AG09309 (cell line): ENCODE measurements at places on chromosomes 5 and 9.

DNA sequence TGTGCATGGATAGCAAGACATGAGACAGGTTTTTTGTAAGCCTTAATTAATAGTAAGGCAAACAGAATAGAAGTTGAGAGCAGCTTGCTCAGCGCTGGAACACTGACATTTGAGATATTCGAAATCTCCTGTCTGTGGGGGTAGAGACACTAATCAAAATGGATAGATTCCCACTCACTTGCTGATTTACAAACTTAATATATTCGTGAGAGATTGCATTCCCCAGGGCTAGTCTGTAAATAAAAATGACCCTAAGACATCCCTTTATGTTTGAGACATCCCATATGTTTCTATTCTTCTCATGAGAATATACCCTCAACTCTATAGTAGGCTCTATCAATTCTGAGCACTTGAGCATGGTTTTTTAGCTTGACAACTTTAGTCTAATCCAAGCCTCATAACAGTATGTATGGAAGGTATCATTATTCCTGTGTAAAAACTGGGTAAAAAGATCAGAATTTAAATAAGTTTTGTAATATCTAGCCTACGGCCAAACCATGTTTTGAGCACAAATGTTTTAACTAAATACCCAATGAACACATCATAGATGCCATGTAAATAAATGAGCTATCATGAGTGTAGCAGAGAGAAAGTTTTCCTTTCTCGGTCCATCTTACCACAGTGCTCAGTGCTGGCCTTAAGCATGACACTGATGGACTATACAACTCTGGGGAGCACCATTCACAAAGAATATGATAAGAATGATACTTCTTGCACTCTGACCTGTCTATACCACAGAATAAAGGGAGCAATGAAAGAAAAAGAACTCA is 609.2 kb downstream of the PSAT1 start:
- no peak for DNase-seq

DNA sequence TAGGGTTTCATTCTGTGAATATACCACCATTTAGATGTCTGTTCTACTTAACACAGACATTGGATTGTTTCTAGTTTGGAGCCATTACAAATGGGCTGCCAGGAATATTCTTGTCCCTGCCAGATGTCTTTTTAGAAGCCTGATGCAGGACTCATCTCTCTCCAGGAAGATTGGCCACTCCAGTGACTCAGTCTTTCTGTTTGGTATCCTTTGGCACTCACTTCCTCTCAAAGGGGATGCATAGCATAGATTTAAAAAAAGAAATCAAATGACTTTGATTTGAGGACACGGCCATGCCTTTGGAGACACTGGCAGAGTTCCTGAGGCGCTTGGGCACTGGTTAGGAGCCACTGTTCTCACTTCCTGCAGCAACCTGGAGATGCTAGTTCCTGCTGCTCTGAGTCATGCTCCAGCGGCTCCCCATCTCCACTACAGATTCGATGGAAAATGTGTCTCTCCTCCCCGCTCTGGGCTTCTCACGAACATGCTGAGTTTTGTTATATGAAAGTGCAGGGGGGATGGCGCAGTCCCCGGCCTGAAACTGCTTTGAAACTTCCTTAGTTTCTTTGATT is 3.5 kb upstream of the ZNF366 start:
- DNase-seq, result no peak

DNA sequence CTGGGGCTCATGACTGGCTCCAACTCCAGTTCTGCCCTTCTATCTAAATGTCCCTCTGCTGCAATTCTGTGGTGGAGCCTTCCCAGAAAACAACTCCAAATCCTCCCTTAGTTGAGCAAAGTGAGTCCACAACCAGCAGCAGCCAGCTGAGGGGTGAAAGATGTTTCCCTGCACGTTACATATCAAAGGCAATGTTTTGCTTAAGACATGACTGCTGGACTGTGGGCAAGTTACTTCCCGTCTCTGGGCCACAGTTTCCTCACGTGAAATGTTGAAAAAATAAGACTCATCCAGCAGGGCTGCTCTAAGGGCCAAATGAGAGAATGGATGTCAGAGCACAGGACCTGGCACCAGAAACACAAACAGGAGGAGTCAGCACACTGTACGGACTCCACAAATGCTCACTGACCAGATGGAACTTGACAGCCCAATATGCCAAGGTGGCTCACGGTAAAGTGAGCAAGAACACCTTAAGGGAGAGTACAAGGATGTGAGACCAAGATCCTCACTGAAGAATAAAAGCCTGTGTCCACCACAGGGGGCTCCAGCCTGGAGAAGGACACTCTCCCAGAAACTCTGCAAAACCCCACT is 138.4 kb upstream of the ABCA1 start:
- DNase-seq, result no peak

DNA sequence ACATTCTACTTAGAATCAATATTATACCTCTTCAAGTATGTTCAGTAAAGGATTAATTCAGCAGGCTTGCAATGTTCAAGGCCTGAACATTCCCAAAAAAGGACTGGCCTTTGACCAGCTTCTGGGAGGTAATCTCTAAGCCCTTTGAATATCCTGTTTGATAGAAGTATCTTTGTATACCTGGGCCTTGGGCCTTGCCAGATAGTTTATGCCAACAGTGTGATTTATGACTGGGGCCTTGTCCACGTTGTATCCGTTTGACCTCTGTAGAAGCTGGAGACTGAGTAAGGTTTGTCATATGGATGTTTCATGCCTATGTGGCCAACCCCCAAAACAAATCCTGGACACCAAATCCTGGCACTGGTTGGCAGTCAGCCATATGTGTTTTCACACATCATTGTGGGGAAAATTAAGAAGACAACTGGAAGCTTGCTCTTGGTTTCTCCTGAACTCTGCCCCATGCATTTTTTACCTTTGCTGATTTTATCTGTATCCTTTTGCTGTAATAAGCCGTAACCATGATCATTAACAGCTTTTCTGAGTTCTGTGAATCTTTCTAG is 92.1 kb downstream of the RMI1 start:
- no peak for DNase-seq

GRCh38 chr9:82281066-82281465 is 292.5 kb downstream of the SPATA31D1 start:
- no peak for DNase-seq

- DNase-seq, result no peak
Measured at GRCh38 chr9:133032171-133032570, 1.4 kb downstream of the GTF3C5 start.

- no peak for DNase-seq
Measured at GRCh38 chr9:92289708-92290390, 3.6 kb downstream of the IARS1 start.

DNA sequence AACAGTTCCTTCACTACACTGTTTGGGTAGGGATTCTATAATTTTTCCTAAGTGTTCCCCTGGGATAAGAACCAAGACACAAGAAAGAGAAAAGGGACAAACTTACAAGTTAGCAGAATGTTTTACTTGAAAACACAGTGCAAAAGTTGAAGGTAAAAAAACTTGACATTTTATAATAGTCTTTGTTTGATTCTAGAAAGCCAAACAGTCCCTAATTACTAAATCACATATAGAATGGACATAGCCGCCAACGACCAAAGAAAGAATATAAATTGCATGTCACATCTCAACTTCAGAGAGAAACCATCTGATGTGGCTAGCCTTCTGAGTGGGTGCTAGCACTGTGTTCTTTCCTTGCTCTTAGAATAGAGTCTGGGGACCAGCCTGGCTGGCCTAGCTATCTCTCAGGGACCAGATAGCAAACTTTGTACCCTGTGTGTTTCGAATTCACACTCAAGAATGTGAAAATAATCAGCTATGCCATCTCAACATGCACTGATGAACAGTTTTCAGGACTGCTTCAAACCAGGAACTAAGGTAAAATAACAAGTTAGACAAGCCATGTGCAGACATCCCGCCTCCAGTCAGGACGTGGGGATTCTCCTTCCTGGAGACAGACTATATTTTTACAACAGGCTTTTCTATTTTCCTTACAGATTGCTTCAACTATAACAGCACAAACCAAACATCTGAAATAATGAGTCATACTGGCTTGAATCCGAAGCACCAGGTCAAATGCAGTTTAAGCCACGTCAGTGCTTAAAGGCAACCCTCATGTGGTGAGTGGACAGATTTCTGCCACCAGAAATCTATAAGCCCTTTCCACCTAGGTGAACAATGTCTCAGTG is 53.7 kb downstream of the LHFPL2 start:
- peak; percentile 96 for DNase-seq

- DNase-seq, result peak; percentile 39
Measured at GRCh38 chr5:1521671-1522600, 1.8 kb downstream of the LPCAT1 start.

DNA sequence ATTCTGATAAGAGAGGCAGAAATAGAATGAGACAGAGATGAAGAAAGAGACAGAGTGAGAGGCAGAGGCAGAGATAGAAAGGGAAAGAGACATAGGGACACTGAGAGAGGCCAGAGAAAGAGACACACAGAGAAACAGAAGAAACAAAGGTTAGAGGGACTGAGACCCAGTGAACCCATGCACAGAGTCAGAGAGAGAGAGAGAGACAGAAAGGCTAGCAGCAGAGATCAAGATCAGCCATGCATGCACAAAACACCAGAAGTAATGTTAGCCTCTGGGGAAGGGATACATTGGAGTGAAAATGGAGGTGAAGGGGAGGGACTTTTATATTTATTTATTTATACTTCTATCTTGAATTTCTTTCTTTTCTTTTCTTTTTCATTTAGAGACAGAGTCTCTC is 14.1 kb upstream of the SPARC start:
- DNase-seq, result no peak

DNA sequence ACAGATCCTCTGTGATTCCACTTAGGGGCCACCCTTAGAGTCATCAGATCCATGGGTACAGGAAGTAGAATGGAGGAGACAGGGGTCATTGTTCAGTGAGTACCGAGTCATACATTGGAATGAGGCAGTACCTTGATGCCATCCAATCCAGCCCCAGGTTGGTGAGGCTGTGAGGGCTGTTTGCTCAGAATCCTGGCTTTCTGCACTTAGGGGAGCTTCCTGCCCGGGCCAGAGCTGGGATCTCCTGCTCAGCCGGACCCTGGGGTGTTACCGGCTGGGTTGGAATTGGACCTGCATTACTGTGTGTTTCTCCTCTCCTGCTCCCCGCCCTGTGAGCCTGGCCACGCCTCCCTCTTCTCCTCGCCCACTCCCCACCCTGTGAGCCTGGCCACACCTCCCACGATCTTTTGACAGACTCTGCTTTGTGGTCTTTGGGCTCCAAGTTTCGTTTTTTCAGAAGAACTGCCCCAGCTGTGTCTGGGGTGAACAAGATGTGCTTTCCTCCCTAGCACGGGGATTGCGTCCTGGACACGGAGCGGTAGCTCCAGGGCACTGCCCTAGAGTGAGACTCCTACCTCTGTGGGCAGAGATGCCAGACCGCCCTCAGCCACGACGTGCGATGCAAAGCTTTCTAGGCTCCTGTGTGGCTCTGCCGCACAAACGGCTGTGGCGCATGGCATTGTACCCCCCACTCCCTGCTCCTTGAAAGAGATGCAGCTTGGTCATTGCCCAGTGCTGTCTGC is 15.4 kb downstream of the TRAF2 start:
- no peak for DNase-seq

- no peak for DNase-seq
Measured at GRCh38 chr5:163512526-163512925, 7.1 kb downstream of the MAT2B start.

DNA sequence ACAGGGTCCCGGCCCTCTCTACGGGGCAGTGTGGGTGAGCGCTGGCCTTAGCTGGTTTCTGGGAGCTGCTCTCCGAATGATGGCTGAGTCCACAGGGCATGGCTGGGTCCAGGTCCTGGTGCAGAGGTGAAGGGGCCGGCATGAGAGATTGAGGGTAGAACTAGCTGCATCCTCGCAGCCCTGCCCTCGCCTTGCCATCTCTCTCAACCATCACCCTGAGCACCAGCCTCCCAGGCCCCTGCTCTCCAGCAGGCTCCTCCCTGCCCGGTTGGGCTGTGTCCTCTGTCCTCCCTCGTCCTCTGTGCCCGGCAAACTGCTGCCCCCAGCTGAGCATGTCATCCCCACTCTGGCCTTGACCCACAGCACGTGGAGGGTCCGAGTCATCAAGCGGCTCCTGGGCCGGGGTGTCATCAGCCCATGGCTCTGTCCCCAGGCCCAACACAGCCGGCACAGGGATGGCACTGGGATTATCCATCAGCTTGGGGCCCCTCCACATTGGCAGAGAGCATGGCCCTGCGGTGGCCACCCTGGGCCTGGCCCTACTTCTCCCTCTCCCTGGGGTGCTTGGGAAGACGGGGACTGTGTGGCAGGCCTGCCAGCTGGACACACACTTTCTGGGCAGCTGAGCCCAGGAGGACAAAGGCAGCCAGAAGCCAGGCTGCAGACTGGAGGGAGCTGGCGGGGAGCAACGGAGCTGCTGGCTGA is 8.4 kb downstream of the FLT4 start:
- no peak for DNase-seq

DNA sequence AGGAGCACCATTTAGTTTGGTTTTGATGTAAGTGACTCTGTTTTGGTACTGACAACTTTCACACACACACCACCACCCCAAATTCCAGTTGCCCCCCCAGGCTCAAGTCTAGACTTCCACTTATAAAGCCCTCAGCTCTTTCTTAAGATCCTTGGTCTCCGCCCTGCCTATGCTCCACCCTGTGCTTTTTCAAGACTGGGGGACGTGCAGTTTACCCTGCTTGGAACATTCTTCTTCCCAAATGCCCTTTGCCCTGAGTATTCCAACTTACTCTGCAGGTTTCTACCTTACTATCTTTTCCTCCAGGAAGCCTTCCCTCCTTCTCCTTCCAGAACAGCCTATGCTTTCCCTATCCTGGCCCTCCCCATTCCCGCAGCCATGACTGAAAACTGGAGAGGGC is 1.5 kb upstream of the TRIM14 start:
- no peak for DNase-seq

DNA sequence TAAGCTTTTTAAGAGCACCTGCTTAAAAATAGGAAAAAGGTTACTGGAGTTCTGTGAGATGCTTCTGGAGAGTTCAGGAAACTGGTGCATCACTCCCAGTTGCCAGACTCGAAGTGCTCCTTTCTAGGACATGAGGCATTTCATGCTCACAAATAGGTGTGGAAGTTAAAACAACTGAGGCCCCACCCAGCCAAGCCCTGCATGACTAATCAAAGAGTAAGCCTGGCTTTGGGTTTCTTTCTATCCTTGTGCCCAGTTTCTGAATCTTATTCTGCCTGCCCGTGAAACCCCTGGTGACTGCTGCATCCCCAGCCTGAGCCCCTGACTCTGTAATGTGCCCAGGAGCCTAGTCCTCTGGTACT is 7.7 kb downstream of the SPINK9 start:
- no peak for DNase-seq

DNA sequence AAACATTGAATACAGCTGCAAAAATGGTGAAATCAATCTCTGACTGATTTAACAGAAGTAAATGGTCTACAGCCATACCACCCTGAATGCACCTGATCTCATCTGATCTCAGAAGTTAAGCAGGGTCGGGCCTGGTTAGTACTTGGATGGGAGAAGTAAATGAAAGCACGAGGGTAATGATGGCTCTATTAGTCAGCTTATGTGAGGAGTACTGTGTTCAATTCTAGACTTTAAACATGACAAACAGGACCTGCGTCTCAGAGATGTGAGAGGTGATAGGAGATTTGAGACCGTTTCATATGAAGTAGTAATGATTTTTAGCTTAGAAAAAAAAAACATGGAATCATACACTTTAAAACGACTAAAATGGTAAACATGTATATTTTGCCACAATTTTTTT is 77.1 kb upstream of the SUSD1 start:
- DNase-seq, result no peak

- no peak for DNase-seq
Measured at GRCh38 chr5:119393746-119394145, 37.9 kb downstream of the TNFAIP8 start.

GRCh38 chr5:15363601-15364000 is 136.4 kb upstream of the FBXL7 start:
- DNase-seq, result no peak

GRCh38 chr9:87783180-87783579 is 57.3 kb downstream of the CTSL start:
- DNase-seq, result no peak
